HCT116 (cell line): ENCODE measurements at places on chromosomes 3 and 15. TPM values are rescaled to one million over a fixed set of nuclear protein-coding genes. Genes with fewer than 3 reads are reported as not detected.

Gene EIF2A
- total RNA-seq: 126 TPM

Gene KIF23
- total RNA-seq: 83.7 TPM

GRCh38 chr3:86416334-86416733, 574.6 kb downstream of the VGLL3 start:
- DNase-seq: no peak

DNA sequence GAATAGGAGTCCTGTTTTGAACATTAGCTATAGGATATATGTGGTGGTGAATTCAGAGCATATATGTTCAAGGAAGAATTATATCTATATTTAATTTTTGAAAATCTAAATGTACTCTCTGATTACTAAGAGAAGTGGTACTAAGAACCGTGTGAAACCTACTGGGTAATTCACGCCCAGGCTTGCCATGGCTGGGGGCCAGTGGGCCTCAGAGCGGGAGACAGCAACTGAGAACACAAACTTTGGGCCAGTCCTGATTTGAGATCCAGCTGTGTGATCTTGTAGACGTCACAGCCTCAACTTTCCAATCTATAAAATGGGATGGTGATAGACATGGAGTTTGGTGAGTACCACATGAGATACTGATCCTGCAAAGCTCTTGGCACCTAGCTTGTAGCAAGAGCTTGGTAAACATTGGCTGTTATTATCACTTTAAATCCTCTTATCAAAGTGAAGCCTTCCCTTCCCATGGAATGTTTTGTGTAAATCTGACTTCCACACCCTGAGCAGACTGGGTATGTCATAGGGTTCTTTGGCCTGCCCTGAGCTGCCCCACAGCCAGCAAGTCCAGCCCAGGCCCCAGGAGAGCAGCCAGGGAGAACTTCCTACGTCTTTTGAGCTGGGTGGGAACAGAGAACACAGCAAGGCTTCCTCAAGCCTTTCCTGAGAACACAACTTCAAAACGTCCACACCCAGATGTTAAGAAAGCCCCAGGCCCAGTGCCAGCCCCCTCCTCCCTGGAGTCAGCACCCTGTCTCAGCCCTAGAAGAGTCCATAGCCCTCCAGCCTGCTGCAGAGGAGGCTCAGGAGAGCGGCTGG, 8.2 kb upstream of the PAQR5 start:
- no peak for DNase-seq

DNA sequence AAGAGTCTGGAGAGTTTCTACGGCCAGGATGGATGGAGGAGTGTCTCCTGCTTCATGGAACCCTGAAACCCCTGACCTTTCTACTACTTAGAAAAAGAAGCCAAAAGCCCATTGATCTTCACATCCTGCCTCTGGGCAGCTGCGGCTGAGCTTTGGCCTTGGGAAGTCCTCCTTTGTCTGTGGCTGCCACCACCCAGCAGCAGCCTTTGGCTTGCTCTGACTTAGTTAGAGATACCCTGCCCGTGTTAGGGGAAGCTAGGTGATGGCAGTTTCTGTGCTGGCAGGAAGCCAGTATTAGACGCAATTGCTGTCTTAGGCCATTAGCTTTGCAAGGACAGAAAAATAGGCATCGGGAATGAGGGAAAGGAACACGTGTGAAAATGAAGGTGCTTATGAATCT, 18.8 kb downstream of the APH1B start:
- no peak for DNase-seq

DNA sequence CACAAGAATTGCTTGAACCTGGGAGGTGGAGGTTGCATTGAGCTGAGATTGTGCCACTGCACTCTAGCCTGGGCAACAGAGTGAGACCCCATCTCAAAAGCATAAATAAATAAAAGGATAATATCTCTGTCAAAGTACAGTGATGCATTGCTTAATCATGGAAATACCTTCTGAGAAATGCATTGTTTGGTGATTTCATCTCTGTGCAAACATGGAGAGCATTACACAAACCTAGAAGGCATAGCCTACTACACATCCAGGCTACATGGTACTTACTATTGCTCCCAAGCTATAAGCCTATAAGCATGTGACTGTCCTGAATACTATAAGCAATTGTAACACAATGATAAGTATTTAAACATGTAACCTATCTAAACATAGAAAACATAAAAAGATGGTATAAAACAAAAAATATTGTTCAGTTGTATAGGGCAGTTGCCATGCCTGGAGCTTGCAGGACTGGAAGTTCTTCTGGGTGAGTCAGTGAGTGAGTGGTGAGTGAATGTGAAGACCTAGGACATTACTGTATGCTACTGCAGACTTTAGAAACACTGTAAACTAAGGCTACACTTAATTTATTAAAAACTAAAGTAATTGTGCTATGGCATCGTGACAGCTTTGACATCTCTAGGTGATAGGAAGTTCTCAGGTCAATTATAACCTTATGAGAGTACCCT, 93.6 kb upstream of the SNRPN start:
- no peak for DNase-seq

DNA sequence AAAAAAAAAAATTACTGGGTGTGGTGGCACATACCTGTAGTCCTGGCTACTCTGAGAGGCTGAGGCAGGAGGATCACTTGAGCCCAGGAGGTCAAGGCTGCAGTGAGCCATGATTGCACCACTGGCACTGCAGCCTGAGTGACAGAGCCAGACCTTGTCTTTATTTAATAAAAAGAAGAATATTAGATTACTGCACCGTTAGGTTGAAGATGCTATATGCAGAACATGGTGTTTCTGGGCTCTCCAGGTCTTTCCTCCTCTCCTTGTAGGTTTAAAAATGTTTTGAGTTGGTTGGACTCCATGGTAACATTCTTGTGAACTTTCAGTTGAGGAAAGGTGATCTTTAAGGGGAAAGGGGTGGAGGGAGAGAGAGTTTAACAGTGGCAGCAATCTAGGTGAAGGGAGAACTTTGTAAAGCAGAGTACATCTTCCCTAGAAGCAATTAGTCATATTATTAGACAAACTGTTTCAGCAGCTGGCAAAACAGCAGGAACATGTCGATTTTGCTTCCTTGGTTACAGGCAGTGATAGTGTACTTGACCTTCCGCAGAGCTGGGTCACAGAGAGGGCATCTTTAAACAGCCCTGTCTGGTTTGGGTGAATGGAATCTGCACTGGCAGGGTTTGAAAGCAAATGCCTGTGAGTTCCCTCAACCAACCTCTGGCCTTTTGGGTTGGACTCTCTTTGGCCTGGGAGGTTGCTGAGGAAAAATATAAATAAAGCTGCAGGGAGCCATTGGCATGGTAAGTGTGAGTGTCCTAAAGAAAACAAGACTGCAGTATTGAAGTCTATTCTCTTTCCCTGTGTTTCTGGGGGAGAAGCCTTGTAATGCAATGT, 42.8 kb downstream of the NR2C2 start:
- DNase-seq: no peak

Gene ERC2
- total RNA-seq: not detected

DNA sequence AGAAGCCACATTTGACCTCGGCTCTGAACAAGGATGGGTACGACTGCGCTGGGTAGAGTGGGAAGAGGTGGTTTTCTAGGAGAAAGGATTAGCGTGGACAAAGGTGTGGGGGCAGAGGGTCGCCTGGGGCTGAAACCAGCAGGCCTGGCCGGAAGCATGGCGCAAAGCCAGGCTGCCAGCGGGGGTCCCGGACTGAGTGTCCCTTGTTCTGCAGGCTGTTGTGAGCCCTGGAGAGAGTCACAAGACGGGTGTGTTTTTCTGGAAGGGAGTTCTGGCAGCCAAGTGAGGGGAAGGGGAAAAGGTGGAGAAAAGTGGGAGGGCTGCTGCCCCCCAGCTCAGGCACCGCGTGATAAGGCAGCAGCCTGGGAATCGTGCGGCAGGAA, 98.5 kb upstream of the MEF2A start:
- no peak for DNase-seq

DNA sequence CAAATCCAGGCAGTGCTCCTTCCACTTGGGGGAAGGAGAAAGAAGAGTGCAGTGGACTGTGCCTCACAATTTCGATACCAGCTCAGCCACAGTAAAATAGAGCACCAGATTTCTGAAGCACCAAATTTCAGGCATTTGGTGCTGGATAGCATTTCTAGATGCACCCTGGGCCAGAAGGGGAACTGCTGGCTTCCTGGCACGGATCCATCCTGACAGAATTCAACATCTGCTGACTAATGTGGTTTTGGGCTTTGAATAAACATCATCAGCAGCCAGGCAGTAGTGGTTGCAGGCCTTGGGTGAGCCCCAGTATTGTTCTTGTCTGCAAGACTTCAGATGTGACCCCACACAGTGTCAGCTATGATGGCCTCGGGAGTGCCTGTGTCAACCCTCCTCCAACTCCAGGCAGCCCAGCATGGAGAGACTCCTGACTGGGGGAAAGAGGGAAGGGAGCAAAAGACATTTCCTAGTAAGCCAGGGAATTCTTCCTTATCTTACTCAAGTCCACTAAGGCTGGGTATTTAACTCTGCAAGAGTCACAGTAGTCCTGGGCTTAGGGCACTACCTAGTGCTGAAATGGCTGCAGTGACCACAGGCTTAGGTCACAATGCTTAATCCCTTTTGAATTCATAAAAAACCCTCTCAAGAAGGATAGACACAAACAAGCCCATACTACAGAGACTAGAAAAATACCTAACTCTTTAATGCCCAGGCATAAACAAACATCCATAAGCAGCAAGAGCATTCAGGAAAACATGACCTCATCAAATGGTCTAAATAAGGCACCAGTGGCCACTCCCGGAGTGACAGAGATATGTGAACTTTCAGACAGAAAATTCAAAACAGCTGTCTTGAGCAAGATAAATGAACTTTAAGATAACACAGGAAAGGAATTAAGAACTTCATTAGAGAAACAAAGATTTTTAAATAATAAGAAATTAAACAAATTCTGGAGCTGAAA, 74.7 kb downstream of the SPATA16 start:
- no peak for DNase-seq

Gene ERICH6
- not detected for total RNA-seq

- DNase-seq: no peak
These were observed 20.0 kb upstream of the PRR23E start for GRCh38 chr3:127172781-127173515.

DNA sequence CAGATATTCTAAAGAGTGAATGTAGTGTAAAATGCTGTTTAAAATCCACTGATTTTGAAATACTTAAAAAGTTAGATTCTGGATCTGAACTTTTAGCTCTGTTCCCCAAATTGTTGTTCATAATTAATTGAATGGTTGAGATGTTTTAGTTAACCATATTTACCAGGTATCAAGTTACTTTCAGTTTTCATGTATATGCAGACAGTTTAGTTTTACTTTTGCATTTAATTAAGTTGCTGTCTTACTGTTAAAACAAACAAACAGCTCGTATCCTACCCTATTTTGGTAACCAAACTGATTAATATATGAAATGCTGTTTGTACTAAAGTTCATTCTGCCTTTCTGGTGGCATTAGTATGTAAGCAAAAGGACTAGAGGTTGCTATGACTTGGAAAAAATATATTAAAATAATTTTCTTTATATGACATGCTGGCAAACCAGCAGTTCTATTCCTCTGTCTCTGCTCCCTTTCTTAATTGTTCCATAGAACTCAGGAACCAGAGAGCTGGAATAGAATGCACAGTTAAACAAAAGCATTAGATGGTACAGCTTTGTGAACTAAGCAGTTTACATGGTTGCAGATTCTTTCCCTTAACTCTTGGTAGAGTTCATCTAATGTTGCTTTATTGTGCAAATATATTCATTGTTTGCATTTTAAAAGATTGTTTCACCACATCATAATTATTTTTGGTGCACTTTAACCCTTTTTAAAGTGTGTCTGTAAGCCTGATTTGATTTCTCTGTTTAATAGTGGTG, 39.5 kb upstream of the SCAANT1 start:
- DNase-seq: no peak

- no peak for DNase-seq
These were observed 1575.1 kb downstream of the OTOL1 start for GRCh38 chr3:163071713-163072112.

Gene GREM1
- 0.66 TPM for total RNA-seq

DNA sequence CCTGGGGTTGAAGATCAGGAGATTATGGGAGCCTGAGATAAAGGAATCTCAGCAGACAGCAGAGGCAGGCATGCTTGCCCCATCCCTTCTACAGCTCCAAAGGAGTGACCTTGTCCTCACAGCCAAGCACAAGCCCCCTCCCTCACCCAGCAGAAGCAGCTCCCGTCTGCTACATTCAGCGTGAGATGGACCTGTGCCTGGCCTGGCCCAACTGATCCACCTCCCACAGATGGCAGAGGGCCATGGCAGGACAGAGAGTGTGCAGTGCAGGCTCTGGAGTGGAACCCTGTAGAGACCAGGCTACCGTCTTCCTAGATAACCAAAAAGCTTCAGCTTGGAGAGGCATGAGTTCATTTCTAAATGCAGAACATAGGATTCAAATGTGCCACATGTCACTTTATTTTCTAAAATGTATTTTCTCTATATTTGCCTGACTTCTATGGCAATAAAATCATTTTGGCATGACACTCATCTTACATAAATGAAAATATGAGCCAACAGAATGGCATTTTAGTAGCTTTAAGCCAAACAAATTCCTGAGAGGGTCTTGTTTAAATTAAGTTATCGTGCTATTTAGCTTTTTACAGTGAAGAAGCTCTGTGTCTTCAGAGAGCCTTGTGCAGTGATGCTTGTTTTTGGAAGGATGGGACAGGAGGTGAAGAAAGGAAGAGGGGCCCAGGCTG, 43.7 kb downstream of the SLC12A8 start:
- no peak for DNase-seq

GRCh38 chr3:194705761-194706160, 20.1 kb downstream of the FAM43A start:
- no peak for DNase-seq

DNA sequence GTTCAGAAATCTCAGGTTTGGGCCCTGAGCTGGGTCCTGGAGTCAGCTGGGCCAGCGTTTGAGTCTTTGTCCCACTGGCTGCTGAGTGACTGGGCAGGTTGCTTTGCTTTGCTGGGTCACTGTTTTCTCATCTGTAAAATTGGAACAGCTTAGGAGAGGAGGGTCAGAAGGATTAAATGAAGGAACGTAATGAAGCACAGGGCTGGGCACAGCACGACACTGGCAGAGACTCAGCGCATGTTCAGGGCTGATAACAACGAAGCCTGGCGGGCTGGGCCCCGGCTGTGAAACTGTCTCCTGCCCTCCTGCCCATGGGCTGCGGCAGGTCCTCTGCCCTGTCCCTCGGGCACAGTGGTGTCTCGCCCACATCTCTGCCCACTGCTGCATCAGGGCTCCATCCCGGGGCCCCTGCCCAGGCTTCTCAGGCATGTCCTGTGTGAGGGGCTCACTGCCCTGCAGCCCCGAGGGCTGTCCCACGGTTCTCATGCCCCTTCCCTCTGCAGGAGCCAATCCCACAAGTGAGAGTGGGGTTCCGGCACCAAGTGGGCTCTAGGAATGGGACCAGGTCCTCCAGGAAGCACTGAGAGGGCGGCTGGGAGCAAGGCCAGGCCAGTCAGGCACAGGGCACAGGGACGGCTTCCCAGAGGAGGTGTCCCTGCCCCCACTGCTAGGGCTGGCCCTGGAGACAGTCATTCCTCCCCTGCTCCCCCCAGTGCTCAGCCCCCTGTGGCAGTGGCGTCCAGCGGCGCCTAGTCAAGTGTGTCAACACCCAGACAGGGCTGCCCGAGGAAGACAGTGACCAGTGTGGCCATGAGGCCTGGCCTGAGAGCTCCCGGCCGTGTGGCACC, 88.0 kb downstream of the TBC1D2B start:
- DNase-seq: no peak

Gene CCDC39
- total RNA-seq: not detected

Gene SPATA12
- 0.22 TPM for total RNA-seq
